ENCODE measurements at places on chromosomes 7 and 10.

DNA sequence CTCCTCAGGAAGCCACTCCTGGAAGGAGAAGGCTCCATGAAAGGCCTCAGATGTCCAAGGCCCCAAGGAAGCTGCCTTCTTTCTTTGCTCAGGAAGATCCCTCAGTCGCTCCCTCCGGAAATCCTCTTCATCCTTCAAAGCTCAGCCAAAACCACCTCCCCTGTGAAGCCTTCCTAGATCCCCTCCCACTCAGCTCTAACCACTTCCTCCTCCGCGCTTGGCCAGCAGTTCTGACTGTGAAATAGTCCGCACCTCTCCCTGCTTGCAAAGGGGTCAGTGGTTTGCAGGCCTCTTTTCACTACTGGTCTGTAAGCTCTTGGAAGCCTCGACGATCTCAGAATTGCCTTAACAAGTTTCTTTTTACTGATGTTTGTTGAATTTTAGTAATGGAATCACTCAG lies 23.9 kb downstream of the PYROXD2 start:
- DNase-seq, result no peak

- DNase-seq, result peak; percentile 75
Observed at GRCh38 chr10:30671026-30671616, 41.6 kb upstream of the LYZL2 start.

GRCh38 chr7:756928-757560 lies 30.0 kb upstream of the PRKAR1B start:
- no peak for DNase-seq

DNA sequence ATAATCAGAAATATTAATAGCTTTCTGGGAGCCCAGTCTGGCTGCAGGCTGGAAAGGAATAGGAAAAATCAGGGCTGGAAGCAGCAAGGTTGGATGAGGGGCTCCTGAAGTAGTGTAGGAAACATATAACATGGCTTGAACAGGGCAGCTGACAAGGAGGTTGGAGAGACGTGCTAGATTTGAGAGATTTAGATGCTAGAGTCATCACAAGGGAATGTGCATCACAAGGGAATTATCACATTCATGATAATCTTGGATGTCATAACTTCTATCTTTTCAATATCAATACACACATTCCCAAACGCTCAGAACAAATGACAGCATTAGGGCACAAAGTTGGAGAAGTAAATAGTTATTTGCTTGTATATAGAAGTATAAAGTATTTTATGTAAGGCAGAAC lies 120.9 kb upstream of the EGFR start:
- no peak for DNase-seq

DNA sequence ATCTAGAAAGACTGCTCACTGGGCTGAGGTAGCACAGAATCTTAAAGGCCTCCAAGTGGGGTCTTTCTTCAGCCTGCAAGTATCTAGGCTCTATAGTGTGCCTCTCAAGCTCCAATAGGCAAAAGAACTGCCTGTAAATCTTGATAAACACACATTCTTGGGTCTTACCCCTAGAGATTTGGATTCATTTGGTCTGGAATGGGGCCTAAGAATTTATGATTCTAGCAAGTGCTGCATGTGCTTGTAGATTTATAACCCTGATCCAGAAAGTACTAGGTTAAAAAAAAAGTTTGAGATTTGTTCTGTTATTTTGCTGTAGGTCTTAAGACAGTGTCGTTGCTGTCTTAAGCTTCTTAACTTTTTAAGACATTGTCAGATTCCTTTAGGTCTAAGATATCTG lies 74.1 kb downstream of the RALA start:
- no peak for DNase-seq

DNA sequence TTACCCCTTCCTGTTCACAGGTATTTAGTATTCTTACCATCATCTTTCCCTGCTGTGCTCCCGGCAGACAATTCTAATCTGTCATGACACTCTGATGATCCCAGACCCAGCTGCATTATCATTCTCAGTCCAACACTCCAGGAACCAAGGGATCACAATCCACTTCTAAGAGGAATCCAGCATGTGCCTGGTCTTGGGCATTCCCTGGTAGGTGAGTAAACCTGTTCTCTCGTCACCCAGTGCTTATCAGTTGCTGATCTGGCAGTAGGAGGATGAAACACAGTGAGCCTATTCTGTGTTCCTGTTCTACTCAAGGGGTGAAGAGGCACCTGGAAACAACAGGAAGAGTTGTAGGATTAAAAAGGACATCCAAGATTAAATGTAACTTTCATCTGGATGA lies 1.3 kb upstream of the DMBT1 start:
- no peak for DNase-seq

DNA sequence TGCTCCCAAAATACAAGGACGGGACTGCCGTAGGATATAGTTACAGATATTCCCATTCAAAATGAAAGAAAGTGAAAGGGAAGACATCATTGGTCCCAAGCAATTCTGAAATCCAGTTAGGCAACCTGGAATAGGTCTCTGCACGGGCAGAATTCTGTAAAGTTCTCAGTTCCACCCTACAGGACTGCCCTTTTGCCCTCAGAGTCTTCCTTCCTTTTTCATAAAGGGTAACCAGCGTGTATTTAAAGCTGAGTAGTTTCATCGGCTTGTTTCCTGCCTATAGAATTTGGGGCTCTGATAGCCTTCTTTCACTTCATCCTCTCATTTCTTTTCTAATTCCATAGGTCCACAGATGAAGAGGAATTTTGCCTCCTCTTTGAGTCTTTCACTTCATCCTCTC lies 20.0 kb downstream of the COPG2 start:
- DNase-seq, result no peak

GRCh38 chr7:8134089-8134733 lies 127.8 kb downstream of the ICA1 start:
- DNase-seq, result no peak

- DNase-seq, result no peak
Observed at GRCh38 chr10:103235775-103236174, 9.9 kb upstream of the RPEL1 start.

- DNase-seq, result no peak
Observed at GRCh38 chr7:70480927-70481569, 650.9 kb upstream of the GALNT17 start.

DNA sequence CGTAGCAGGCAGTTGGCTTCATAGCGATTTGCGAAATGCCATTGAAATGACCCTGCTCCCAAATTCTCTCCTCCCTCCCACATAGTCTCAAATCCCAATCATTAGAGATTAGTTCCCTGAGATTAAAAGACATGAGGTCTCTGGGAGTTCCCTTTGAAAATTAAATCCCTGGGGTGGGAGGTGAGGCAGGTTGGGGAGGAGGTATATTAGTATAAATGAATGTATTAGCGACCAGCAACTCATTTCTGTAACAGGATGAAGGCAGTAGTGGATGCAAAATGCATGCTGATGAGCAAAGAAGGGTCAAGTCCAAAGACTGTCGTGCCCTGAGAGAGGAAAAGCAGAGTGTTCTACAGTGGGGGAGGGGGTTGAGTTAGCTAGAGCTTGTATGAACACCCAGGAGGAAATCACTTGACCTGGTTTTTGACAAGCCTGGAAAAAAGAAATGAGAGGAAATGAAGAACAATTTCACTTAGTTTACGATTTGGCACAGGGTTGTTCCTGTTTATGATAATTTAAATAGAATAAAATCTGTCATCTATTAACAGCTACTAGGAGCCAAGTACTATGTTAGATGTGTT lies 79.6 kb upstream of the MTPN start:
- no peak for DNase-seq

DNA sequence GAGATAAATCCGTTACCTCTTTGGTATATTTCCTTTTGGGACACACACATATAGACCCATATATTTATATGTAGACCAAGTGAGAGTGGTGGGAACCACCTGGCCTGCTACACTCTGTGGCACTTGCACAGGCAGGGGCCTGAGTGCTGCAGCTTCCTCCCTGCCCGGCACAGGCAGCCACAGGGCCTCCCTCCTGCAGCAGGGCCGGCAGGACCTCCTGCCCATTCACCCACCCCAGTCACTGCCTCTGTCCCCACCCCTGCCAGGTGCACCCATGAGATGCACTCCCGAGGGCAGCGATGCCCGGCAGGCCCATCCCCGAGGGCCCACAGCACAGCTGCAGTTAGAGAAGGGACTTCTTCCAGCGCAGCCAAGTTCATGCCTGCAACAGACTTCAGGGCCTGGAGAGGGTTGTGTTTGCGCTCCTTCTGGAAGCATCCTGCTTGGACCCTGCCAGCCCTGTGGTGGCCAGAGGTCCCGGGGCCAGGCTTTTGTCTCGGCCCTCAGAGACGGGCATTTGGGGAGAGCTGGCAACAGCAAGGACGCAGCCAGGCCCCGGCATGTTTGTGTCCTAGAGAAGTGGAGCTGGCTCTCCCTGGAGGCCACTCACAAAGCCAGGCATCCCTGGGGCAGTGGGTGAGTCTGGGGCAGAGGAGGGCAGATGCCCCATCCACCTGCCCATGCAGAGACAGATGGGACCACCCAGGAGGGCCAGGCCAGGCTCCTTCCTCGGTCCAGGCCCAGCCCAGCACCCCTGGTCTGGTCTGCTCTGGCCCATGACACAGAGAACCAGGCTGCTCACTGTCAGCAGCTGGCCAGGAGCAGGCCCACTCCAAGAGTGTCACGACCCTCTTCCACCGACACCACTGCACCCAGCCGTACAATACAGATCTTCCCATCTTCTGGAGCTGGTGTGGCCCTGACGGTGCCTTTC lies 41.4 kb downstream of the PWWP2B start:
- DNase-seq, result no peak

DNA sequence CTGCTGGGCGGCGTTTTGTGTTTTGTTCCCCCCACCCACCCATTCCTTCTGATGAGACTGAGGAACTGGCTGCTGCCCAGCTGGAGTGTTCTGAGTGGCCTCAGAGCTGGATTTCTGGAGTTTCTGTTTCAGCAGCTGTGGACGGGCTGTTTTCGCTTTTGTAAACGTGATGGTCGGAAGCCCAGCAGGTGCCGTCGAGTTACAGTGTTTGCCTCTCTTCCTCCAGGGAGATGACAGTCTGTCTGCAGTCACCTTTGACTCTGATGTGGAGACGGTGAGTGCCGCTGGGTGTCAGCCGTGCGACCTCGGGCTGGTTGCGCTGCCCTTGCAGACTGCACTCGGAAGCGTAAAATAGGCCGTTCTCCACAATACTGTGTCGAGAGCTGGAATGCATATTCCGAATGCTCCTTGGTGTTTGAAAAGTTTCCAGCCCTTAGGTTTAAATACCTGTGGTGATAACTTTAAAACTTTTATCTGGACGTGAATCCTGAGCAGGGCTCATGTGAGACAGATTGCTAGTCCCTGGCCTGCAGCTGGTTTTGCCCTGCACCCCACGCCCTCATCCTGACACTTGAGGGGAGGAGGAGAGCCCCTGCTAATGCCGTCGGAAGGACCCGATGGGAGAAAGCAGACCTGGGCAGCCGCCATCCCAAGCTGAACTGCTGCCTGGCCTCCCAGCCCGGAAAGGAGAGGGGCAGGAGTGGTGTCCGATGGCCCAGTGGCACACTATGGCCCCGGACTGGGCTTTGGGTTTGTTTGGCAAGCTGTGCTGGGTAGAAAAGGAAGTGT lies 8.3 kb downstream of the IQCE start:
- DNase-seq, result peak; percentile 69

GRCh38 chr10:129192344-129193128 lies 274.5 kb upstream of the MGMT start:
- DNase-seq, result no peak

GRCh38 chr7:36900988-36901710 lies 176.9 kb upstream of the AOAH start:
- DNase-seq, result no peak

- DNase-seq, result peak; percentile 74
Observed at GRCh38 chr10:74021248-74022055, 23.5 kb downstream of the VCL start.

GRCh38 chr7:108226816-108227299 lies 96.7 kb upstream of the LAMB4 start:
- no peak for DNase-seq

GRCh38 chr10:110845756-110846620 lies 25.7 kb upstream of the PDCD4 start:
- no peak for DNase-seq

DNA sequence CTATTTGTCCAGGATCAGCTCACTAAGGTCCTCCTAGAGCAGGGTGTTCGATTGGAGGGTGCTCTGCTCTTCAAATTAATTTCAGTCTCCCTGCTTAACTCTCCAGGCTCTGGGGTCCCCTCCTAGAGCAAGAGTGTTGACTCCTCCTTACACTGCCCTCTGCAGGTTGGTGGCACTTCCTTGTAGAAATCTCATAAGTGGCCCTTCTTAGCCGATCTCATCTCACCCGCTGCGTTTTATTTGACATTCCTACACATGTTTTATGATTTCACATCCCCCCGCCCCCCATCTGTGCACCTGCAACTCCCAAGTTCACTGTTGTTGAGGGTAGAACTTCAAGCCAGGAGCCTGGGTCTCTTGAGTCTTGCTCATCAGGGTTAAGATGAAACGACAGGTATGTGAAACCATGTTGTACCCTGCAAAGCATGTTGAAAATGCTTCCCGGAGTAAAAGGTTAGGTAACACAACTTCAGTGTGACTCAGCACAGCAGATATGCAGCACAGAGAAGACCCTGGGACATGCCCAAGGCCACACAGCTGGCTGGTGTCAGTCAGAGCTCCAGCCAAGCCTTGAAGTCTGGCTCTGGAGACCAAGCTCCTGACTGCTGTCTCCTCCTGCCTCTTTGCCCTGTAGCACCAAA lies 171.2 kb downstream of the PRKAG2 start:
- DNase-seq, result no peak

GRCh38 chr10:14476006-14476405 lies 145.3 kb upstream of the FRMD4A start:
- DNase-seq, result no peak

GRCh38 chr7:158611541-158611940 lies 23.9 kb upstream of the PTPRN2 start:
- no peak for DNase-seq

- no peak for DNase-seq
Observed at GRCh38 chr7:55026867-55027490, 8.2 kb downstream of the EGFR start.

DNA sequence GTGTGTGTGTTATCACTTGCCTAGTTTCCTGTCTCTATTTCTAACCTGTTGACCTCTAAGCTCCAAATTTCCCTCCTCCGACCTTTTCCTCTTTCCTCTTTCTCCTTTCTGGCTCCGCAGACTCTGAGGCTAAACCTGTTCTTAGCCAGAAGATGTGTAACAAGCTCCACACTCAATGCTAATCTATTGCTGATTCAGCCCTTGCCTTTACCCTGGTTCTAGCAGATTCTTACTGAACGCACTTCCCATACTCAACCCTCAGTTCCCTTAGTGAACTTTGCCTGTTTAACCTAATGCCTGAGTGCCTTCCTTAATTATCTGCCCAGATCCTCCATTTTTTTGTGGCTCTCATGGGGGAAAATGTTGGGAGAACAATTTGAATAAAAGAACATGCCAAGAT lies 30.0 kb upstream of the SGMS1 start:
- no peak for DNase-seq
